ENCODE measurements at places on chromosomes 5 and 9.

- DNase-seq, result no peak
These were observed 80.3 kb upstream of the SLC30A5 start for GRCh38 chr5:69013481-69013880.

DNA sequence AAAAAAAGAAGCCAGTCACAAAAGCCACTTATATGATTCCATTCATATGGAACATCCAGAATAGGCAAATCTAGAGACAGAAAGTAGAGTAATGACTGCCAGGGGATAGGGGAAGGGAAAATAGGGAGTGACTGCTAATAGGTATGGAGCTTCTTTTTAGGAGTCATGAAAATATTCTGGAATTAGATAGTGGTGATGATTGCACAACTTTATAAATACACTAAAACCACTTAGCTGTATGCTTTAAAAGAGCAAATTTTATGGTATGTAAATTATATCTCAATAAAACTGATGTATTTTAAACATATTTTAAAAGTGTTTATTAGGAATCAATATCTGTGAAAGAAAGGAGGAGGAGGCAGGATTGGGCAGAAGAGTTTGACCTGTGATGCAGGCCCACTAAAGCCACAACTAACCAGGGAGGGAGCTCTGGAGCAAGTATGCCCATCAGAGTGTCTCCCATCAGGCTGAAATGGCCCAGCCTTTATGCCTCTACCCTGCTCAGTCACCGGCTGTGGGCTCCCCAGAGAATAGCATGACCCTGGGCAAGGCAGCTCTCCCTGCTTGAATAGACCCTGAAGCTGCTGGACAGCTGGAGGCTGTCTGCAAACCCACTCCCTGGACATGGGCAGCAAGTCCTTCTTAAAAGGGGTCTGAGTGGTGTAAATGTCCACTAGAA, 96.0 kb upstream of the SLC44A1 start:
- DNase-seq, result no peak

DNA sequence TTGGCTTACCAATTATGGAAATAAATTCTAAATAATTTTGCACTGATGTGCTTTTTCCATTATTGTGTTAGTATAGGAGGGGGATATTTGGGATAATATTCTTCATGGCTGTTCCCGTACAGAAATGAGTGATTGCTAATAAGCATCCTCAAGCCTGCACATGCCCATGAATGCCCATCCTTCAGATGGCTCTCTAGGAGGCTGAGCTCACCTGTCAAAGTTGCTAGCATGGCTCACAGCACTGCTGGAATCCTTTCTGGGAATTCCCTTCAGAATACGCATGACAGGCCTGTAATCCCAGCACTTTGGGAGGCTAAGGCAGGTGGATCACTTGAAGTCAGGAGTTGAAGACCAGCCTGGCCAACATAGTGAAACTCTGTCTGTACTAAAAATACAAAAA, 124.1 kb downstream of the NXNL2 start:
- no peak for DNase-seq

DNA sequence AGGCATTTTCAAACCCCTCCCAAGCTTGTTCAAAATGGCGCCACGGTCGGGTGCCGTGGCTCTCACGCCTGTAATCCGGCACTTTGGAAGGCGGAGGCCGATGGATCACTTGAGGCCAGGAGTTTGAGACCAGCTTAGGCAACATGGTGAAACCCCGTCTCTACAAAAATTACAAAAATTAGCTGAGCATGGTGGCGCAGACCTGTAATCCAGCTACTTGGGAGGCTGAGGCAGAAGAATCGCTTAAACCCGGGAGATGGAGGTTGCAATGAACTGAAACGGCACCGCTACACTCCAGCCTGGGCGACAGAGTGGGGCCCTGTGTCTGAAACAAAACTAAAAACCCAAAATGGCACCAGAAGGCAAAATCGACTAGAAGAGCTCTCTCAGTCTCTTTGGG, 142.0 kb downstream of the MTX3 start:
- DNase-seq, result no peak

GRCh38 chr5:32852535-32852934, 141.4 kb downstream of the NPR3 start:
- peak; percentile 33 for DNase-seq

DNA sequence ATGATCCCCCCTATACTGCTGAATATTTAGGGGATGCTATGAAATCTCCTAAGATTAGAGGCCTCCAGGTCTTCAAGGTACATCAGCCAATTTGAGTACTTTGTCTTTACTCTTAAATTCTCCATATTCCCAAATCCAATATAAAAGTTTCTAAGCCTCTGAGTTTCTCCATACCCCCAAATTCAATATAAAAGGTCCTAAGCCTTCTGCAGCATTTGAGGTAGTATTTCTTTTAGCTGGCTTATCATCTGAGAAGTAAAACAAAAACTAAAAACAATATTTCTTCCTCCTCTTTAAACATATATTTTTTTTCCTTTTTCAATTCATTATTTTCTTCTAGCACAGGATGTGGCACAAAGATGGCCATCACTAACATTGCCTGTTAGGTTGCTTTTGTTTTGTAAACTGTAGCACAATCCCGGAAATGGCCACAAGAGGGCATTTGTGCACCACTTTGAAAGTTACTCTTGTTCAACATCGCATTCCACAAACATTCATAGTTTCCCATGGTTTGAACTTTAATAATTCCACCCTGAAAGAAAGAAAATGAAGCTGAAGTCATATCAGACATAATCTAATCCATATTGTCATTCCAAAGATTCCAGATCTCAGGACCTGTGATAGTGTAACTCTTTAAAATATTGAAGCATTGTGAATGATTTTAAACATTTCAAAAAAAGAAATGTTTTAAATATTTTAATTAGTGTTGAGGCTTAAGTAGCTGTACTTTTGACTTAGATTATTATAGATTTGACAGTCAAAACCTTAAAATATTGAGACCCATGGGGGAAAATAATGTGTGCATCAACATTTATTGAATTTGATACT, 21.0 kb upstream of the SCGB3A2 start:
- DNase-seq, result peak; percentile 53

DNA sequence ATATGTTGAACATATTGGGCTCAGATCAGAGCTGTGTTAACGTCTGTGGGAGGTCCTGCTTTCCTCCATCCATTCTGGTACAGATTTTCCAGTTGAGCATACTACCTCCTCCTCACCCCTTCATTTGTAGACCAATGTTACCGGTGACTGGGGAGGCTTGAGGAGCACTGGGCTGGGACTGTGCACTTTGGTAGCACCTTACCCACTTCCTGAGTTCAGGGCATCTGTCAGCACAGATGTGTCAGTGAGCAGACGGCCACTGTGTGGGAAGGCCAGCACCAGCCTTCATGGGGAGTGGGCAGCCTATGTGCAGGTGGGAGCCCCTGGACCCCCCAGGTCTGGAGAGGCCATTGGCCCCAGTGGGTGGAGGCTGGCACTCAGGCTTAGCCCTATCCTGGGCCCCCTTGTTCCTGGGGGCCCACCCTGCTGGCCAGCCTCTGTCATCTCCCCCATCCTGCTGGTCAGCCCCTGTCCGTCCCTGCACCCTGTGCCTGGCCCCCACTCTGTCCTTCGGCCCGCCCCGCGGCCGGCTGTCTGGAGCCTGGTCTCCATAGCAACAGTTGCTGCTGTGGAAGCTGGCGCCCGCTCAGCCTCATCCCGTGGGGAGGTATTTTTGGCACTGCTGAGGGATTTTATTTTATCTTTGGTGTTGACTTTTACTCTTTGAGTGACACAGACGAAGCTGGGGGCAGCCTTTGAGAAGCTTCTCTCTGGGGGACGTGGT, 21.3 kb downstream of the WNK2 start:
- DNase-seq, result peak; percentile 91

- DNase-seq, result no peak
These were observed 67.2 kb upstream of the ANGPTL2 start for GRCh38 chr9:127189628-127190027.

GRCh38 chr5:60514152-60514551, 185.8 kb downstream of the DEPDC1B start:
- DNase-seq, result no peak

DNA sequence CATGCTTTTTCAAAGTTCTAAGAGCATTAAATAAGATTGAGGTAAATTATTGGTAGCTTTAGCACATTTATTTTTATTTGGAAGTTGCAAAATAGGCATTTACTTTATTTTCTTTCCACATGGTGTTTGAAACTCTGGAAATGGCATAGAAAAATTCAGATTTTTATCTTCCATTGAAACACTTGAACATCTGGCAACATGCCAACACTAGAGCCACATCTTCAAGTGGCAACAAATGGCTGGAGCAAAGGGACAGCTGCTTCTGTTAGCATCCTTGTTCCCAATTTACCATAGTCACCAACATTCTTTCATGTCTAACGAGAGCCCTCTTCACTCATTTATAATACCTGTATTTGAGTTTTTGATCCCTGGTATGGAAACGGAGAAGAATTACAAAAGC, 539.9 kb downstream of the ZNF608 start:
- DNase-seq, result no peak

DNA sequence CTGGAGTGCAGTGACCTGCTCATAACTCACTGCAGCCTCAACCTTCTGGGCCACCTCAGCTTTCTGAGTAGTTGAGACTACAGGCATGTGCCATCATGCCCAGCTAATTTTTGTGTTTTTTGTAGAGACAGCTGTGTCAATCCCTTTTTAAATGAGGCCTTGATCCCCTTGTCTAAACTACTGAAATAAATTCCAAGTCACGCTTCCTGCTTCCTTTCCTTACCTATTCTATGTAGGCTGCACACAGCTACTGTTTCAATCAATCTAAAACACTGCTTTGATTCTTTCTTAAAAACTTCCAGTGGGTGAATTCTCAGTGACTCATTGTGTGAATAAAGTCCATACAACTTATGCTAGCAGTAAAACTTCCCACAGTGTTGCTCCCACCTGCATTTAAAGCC, 2.9 kb upstream of the C7 start:
- no peak for DNase-seq

GRCh38 chr5:148823871-148824270, 2.5 kb upstream of the ADRB2 start:
- no peak for DNase-seq

- peak; percentile 96 for DNase-seq
These were observed at the start of gene SEMA6A for GRCh38 chr5:116574367-116575325. Gene SEMA6A (minus strand): TSS chr5:116574823. CDS start chr5:116504944, 69,879 bp downstream.

DNA sequence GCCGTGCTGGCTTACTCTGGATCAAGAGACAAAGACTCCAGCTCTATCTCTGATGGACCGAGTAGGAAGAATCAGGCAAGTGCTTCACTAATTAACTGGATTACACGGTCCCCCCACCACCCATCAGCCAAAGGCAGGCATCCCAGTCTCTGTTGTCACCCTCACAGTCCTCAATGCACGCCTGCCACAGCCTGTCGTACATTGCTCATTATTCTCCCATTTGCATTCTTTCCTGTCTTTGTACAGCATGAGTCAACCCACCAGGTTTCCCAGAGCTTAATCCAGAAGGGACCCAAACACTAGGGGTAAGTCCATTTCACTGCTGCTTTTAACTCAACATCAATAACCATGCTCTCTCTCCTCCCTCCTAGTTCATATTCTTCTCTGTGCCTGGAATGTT, 44.4 kb downstream of the PCA3 start:
- no peak for DNase-seq

DNA sequence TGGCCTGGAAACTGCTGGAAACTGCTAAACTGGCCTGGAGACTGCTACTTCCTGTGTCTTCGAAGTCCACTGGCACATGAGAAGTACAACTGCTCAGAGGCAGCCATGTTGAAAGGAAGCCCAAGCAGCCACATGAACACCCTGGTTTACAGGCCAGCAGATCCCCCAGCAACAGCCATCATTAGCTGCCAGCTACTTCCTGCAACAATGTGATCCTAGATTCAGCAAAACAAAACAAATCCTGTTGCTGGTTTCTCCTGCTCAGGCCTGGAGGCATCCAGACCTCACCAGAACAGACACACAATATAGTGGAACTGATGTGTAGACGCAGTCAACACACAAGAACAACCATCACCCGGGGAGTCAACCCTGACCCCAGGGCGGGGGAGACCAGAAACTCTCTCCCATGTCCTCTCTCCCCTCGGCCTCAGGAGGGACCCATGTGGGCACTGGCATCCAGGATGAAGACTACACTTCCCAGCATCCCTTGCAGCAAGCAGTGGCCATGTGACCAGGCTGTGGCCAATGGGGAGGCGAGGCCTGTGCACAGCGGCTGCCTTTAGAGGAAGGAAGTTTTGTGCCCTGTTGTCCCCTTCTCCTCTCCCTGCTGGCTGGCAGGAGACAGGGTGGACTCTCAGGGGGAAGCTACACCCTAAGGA, 9.2 kb upstream of the LCN15 start:
- no peak for DNase-seq

DNA sequence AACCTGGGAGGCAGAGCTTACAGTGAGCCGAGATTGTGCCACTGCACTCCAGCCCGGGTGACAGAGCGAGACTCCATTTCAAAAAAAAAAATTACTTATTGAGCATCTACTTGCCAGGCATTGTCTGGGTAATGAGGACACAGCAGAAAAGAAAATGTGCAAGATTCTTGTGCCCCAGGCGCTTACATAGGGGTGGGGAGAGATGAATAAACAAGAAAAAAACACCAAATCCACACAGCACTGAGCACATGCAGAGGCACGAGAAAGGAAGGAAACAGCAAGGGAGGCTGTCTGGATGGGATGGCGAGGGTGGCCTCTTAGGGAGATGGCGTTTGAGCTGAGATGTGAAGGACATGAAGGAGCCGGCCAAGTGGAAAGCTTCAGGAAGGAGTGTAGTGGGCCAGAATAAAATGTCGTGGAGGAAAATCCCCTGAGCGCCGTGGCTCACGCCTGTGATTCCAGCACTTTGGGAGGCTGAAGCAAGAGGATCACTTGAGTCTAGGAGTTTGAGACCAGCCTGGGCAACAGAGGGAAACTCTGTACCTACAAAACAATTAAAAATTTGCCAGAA, 13.9 kb downstream of the DYNC2I2 start:
- DNase-seq, result no peak

DNA sequence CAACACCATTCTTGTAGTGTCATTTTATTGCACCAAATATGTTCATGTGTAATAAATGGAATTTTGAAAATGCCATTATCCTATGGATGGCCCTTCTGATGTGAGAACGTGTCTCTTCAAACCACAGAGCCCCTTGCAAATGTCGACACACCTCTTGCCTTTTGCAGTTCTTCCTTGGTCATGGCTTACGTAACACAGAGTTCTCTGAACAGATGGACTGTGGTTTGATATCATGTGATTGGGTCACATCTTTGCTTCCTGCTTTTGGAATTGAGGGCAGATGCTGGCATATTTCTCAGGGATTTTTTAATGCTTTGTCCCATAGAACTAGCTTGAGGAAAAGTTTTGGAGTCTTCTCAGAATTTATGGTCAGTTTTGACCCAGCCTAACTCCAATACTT, 4.6 kb downstream of the TGFBR1 start:
- DNase-seq, result peak; percentile 32

DNA sequence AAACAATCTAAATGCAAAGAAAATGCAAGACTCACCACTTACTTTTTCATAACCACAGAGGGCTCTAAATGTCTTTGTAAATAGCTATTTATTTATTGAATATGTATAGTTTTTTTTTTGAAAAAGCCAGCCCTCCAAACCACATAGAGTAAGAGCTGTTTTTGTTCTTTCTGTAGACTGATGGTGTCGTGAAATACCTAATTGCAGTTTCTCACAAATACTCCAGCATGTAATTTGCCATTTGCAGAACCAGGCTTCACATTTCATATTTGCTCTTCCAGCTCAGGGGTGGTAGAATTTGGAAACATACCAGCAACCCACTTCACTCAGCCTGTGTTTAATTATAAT, 159.8 kb downstream of the TMC1 start:
- DNase-seq, result no peak

- DNase-seq, result no peak
These were observed 32.7 kb upstream of the DAPK1 start for GRCh38 chr9:87464992-87465378.
